ENCODE measurements at places on chromosomes 2 and 18.

- DNase-seq = no peak
These were observed 4.7 kb downstream of the ESPNL start for GRCh38 chr2:238104691-238105371.

DNA sequence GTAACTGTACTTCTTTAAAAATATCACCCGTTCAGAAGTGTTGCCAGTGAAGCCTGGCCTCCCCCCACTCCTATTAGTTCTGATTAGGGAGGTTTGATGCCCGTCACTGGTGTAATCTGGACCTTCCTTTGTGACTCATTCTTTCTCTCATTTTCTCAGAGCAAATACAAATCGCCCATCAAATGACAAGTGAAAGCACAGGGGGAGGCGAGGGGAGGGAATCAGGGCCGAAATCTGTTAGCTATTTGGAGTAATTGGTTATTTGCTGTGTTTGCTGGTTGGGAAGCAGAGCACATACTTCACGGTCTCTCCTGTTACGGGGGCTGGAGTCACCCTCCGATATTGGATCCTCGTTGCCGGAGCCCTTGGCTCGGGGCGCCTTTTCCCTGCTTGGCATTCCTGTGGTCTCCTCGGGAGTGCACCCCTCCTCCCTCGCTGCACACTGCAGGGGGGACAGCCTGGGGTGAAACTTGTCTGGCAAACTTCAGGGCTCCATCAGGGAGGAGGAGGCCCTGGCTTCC, 178.1 kb downstream of the DYSF start:
- no peak for DNase-seq

DNA sequence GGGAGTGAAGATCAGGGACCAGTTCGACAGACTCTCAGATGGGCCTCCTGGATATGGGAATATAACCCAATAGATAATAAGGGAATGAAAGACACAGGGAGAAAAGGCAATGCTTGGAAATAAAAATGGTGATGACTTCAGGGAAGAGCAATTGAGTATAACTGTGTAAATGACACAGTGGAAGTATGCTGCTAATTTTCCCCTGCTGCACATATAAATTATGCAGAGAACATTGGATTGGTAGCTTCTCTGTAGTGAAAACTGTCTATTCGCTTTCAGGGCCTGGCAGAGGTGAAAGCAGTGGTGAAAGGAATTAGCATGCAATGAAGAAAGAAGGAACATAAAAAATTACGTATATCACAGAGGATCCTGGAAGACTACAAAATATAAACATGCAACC, 398.2 kb upstream of the CDH2 start:
- no peak for DNase-seq

DNA sequence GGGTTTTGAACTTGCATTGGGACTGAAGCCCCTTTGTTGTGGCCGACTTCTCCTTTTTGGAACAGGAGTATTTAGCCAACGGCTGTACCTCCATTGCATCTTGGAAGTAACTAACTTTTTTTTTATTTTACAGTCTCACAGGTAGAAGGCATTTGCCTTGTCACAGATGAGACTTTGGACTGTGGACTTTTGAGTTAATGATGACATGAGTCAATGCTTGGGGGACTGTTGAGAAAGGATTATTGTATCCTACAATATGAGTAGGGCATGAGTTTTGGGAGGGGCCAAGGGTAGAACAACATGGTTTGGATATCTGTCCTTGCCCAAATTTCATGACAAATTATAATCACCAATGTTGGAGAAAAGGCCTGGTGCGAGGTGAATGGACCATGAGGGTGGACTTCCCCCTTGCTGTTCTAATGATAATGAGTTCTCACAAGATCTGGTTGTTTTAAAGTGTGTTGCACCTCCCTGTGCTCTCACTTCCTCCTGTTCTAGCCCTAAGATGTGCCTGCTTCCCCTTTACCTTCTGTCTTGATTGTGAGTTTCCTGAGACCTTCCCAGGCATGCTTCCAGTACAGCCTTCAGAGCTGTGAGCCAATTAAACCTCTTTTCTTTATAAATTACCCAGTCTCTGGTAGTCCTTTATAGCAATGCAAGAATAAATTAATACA, 1269.4 kb upstream of the CHAC2 start:
- no peak for DNase-seq

GRCh38 chr2:230984393-230985220, 11.3 kb upstream of the SPATA3 start:
- DNase-seq = no peak

GRCh38 chr2:127678531-127678930, 3.2 kb upstream of the LIMS2 start:
- no peak for DNase-seq

DNA sequence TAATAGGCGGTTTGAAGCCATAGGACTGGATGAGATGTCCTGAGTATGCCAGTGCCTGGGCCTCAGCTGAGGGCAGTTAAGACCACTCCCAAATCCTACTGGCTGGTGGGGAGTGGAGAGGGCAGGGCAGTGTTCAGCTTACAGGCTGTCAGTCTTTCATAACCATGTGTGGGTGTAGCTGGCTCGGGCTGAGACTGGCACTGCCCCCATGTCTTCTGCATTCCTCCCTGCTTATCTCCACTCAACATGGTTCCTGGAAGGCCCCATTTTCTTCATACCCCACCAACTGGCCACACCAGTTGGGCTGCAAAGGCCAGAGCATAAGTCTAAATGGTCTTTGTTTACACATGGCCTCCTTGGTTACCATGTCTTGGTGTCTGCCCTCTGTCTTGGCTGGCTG, 17.2 kb upstream of the IL37 start:
- DNase-seq = no peak

GRCh38 chr2:213122725-213123124, 28.7 kb downstream of the IKZF2 start:
- no peak for DNase-seq

DNA sequence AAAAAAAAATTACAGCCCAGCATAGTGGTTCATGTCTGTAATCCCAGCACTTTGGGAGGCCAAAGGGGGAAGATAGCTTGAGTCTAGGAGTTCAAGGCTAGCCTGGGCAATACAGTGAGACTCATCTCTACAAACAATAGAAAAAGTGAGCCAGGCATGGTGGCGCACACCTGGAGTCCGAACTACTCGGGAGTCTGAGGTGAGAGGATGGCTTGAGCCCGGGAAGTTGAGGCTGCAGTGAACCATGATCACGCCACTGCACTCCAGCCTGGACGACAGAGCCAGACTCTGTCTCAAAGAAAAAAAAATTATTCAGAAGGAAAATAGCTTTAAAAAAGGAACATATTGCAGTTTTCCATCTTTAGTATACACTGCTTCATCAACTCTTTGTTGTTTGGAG, 47.8 kb downstream of the CYP27C1 start:
- DNase-seq = no peak

DNA sequence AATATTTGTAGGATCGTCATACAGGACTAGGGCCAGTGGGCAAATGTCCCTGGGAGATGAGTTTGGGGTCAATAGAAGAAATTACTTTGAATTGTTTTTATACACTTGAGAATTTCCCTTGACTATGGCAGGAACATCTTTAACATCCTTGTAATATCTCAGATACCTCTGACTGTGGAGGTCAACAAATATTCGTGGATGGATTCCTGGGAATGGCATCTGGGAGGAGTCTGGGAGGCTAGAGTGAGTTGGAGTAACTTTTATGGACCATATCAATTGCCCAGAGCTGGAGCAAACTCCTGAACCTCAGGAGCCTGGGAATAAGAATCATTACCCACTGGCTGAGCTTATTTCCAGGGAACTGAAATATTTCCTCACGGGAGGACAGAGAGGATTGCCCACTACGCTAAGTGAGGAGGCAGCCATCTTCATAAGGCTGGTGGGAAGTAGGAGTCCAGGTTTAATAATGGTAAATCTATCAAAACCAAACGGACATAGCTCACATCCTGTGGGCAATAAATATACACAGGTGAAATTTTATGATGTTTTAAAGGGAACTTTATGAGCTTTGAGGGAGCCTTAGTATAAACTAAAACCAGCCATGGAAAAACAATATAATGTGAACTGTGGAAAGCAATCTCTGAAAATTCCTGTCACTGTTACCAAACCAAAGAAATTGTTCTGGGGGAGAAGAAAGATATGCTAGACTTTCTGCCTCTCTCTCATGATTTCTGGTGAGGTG, 44.4 kb upstream of the LCLAT1 start:
- no peak for DNase-seq

- no peak for DNase-seq
These were observed 65.8 kb downstream of the ALMS1 start for GRCh38 chr2:73451263-73451972.

GRCh38 chr18:111306-112014, 46.9 kb upstream of the USP14 start:
- no peak for DNase-seq

DNA sequence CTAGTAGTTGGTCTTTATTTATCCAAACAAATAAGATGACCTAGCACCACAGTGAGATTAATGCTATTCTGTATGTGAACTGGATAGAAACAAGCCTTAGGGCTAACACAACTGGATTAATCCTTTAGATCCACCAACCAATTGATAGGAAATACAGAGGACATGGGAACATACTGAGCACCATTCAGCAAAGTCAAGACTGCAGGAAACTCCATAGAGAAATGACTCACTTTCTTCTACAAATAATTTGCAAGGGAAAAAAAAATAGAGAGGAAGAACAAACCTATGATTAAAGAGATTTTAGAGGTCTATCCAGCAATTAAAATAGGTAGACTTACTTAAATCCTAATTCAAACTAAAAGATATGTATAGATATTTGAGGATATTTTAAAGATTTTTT, 23.9 kb downstream of the WDFY1 start:
- no peak for DNase-seq

DNA sequence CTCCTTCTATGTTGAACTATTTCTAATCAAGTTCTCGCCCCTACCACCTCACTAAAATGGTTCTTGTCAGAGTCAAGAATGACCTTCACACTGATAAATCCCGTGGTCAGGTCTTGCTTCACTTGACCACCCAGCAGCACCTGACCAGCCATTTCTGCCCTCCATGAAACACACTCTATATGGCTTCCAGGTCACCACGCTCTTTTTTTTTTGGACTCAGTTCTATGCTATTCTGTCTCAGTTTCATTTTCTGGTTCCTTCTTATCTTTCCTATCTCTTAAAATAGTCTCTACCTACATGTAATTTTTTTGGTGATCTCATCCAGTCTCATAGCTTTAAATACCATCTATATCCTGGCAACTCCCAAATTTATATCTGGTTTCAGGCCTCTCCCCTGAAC, 11.4 kb downstream of the EIF2AK3 start:
- no peak for DNase-seq

DNA sequence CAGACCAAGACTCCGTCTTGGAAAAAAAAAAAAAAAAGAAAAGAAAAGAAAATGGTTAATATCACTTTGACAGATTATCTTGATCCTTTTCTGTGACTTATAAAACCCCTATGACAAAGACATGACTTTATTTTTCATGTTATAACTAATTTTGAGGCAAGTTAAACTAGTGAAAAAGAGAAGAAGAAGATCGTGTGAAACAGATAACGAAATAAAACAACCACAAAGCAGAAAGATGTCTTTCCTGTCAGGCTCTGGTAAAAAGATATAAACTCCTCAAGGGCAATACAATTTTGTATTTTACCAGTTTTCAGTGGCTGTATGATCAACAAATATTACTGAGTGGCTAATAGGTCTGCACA, 13.4 kb upstream of the RBMS1 start:
- DNase-seq = no peak

DNA sequence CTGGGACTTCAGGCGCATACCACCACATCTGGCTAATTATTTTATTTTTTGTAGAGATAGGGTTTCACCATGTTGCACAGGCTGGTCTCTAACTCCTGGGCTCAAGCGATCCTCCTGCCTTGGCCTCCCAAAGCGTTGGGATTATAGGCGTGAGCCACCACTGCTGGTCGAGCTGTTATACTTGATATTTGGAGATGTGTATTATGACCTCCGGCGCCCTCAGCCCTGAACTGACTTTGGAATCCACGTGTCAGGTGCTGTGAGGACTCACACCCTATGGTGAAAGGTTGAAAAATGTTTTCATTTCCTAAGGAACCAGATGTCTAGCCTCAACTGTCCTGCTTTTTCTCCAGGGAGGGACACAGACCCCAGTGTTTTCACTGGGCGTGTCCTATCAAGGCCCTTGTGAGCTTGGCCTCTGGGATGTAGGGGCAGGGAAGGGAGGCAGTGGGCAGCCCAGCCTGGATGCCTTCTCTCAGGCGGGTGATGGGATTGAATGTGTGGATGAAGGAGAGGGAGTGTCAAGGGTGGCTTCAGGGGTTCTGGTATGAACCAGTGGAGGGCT, 56.4 kb upstream of the HAAO start:
- no peak for DNase-seq

DNA sequence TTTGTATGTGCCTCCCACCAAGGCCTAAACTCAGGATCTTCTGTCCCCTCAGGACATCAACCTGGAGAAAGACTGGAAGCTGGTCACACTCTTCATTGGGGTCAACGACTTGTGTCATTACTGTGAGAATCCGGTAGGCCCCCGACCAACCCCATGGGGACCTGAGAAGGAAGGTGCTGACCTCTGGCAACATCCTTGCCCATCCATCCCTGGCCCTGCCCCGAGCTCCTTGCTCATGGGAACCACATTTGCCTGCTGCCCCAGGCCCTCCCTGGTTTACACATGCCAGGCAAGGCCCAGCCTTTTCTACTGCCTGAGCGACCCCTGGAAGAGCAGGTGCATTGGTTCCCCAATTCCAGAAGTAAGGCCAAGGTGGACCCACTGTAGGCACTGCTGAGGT, 125.3 kb upstream of the PPP1CB start:
- DNase-seq = no peak

DNA sequence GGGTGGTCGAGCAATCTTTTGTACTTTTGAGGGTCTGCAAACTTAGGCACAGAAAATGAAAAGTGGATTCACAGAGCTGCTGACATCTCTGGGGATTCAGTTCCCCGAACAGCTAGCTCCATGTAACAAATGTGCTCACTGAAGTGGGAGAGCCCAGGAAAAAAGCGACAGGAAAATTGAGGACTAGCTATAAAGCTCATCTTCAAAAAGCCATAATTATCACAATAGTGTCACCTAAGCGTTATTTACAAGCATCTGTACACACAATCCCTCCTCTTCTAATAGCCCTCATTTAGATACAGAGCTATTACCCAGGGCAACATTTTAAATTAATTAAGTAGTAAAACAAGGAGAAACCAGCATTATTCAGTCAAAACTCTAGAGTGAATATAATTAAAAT, 36.1 kb downstream of the RNF152 start:
- DNase-seq = no peak

- DNase-seq = no peak
These were observed 466.6 kb upstream of the TNP1 start for GRCh38 chr2:217326238-217327022.

GRCh38 chr2:218888341-218888740, 7.7 kb downstream of the WNT10A start:
- no peak for DNase-seq

All from amygdala (tissue), 56 donors.